Esophagus mucosa (tissue), 1 donor: ENCODE measurements at places on chromosomes 11 and 22.

GRCh38 chr11:72120930-72121329, 8.4 kb upstream of the ANAPC15 start:
- ATAC-seq = no peak

DNA sequence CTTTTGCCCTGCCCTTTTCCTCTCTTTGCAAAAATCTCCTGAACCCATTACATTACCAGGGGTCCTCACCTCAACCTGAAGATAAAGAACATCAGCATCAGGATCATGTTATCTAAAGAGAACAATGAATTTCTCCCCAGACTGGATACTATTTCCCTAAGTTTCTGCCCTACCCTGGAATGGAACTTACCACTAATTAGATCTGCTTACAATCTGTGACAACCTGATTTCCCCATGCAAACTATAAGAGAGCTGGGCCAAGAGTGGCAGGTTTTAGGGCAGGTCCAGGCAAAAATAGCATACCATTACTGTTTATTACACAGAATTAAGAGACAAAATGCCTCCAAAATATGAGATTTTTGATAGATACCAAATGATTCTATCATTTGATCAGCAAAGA, 58.0 kb upstream of the GDPD4 start:
- no peak for ATAC-seq

GRCh38 chr11:14124886-14125285, 162.4 kb downstream of the SPON1 start:
- no peak for ATAC-seq

GRCh38 chr11:75982309-75982708, 167.3 kb downstream of the UVRAG start:
- no peak for ATAC-seq

DNA sequence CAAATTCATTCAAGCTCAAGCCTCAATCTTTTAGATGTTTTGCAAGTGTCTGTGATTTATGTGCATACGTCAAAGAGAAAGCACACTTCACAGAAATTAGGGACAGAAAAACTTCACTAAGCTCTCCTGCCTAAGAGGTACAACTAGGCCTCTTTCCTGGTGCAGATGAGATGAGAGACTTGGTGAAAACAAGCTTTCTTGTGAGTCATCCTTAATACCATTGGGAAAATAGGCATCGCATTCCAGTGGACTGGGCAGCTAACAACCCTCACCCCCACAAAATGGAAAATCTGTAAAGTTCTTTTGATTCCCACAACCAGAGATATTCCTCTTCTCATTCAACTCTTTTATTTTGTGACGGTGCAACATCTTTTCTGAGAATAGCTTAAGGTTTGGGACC, 1110.4 kb upstream of the CCDC90B start:
- no peak for ATAC-seq

- ATAC-seq = no peak
Measured at GRCh38 chr11:64863391-64864060, 14.9 kb downstream of the EHD1 start.

GRCh38 chr11:114802878-114803277, 124.6 kb downstream of the NXPE2 start:
- no peak for ATAC-seq

DNA sequence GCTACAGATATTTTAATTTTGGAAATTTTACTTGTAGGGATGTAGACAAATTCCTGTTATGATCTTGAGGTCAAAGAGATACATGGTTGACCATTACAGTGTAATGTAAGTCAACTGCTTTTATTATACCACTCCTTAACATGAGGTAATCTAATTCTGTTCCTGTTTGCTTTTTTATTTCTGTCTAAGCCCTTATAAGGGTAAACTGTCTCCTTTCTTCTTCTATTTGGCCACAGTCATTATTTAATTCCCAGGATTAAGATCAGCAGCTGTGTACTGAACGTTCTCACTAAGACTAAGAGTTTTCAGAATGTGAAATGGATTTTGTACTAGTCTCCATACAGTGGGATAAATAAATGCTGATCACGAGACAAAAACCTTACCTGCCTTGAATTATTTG, 32.8 kb downstream of the C2CD3 start:
- peak; percentile 63 for ATAC-seq
